ENCODE measurements at places on chromosomes 11 and 22. TPM values are rescaled to one million over a fixed set of nuclear protein-coding genes. Genes with fewer than 3 reads are reported as not detected.

The RAB3IL1 gene
- total RNA-seq: 8.3 TPM

The CCDC73 gene
- total RNA-seq: not detected

The SLC22A6 gene
- not detected for total RNA-seq

The TRIM34 gene
- 4.7 TPM for total RNA-seq

The BCO2 gene
- 2.2 TPM for total RNA-seq

The RFPL1 gene
- not detected for total RNA-seq

The C11orf97 gene
- not detected for total RNA-seq

The SCGB2A2 gene
- not detected for total RNA-seq

The WNT7B gene
- 0.77 TPM for total RNA-seq

The RAC2 gene
- total RNA-seq: 0.25 TPM

The CELSR1 gene
- 29.5 TPM for total RNA-seq

The ELMOD1 gene
- not detected for total RNA-seq

The ADM2 gene
- 28.8 TPM for total RNA-seq

The PRRG4 gene
- total RNA-seq: 6.8 TPM

The HRAS gene
- 60.2 TPM for total RNA-seq

The ISX gene
- total RNA-seq: 5.6 TPM

The GNAZ gene
- 0.48 TPM for total RNA-seq

The C11orf21 gene
- 0.21 TPM for total RNA-seq

The GAL gene
- 94.4 TPM for total RNA-seq

The KRTAP5-10 gene
- not detected for total RNA-seq

The PIH1D2 gene
- 2.7 TPM for total RNA-seq

The LRRN4CL gene
- total RNA-seq: 0.64 TPM

The EMID1 gene
- total RNA-seq: 8.9 TPM

The ART1 gene
- not detected for total RNA-seq

The SYNGR1 gene
- total RNA-seq: 21.9 TPM

The OR1S1 gene
- total RNA-seq: not detected

The GUCY1A2 gene
- total RNA-seq: not detected

The BIRC3 gene
- 2.2 TPM for total RNA-seq

The OR5B21 gene
- total RNA-seq: not detected

The ASCL2 gene
- total RNA-seq: 32.5 TPM

The CCDC116 gene
- total RNA-seq: not detected

The UBE4A gene
- total RNA-seq: 103 TPM

The TRIM6 gene
- total RNA-seq: 0.43 TPM

The OR2AG1 gene
- not detected for total RNA-seq

The FREY1 gene
- 1.3 TPM for total RNA-seq

The HBG2 gene
- total RNA-seq: not detected

The SCGB1D4 gene
- total RNA-seq: not detected

The LAYN gene
- 0.79 TPM for total RNA-seq
